Mesenteric fat pad (tissue), 1 donor: ENCODE measurements at places on chromosomes 1 and 21. TPM values are rescaled to one million over a fixed set of nuclear protein-coding genes. Genes with fewer than 3 reads are reported as not detected.

The LHX8 gene
- not detected for total RNA-seq

The PSMD4 gene
- total RNA-seq, result 142 TPM

The TMOD4 gene
- total RNA-seq, result not detected

The SYT6 gene
- total RNA-seq, result not detected

The PLPPR5 gene
- not detected for total RNA-seq

The OPRD1 gene
- not detected for total RNA-seq

The SLAMF7 gene
- total RNA-seq, result 0.64 TPM

The CLEC20A gene
- not detected for total RNA-seq
